ENCODE measurements at places on chromosomes 4 and X.

DNA sequence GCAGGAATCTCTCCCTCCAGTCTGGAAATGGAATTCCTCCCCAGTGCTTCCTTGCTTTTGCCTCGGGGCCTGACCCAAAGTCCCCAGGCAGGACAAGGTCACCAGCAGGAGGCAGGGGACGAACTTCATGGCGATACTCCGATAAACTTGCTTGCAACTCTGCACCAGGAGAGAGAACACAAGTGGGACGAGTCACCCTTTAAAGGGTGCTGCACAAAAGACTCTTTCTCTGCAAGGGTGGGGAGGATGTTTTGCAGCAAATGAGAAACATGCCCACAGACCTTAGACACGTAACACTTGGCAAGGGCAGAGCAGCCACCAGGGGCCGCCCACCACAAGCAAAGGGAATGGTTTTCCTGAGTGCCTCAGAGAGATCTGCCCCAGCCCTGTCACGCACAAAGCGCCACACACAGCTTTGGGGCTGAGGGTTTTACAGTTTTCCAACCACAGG lies at the start of gene FGFBP2:
Gene FGFBP2 (minus strand): TSS at position 175 of the 451 bp plus-strand sequence. CDS start 46 bp downstream, at position 129.
- no peak for DNase-seq

GRCh38 chr4:37793562-37793961 lies 32.9 kb upstream of the PGM2 start:
- no peak for DNase-seq

DNA sequence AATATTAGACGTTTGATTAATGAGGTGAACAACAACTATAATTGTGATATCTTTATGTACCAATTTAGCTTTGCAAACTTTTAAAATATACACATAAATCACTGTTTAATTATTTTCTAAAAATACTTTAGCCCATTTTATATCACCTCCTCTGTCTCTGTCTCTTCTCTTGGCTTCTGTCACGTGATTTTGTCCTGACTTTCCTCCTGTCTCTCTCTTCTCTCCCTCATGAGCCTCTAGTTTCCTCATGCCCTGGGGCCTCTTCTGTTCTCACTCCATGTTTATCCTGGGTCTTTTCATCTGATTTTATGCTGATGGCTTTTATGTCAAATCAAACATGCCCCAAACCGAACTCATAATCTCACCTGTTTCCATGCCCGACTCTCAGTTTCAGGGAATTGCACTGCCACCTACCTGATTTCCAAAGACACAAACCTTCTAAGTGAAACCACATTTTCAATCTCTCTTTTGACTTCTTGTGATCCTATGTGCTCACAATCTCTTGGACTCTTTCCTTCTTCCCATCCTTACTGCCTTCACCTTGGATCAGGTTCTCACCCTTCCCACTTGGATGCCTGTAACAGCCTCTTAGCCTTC lies 303.0 kb upstream of the GALNT7 start:
- no peak for DNase-seq

GRCh38 chr4:6560416-6561172 lies 14.4 kb upstream of the MAN2B2 start:
- DNase-seq, result no peak

DNA sequence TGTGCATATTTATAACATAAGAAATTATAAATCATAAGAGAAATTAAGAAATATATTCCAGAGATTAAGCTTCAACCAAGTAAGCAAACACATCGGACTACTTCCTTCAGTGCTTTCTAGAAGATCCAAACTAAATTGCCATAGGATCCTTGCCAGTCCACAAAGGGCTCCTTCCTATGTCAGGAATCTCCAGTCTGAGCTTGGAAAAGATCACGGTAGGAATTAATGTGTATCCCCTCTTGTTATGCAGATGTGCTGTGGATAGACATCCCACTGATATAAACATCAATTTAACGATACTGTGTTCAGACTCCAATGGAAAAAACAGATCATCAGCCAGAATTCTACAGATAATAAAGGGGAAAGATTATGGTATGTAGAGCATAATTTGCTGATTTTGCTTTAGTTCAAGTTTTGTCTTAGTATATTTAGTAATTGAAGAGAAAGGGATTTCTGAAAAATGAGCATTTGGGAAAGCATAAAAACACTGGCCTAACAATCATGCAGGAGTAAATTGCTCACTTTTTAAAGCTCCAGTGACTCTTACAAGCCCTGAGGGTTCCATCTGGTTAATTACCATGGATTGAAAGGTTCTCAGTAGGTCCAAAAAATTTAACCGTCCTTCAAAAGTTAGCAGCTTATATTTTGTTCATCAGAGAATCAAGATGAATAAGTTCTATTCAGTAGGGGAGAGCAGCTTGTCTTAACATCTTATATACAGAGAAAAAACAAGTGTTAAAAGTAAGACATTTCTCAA lies 65.9 kb downstream of the HHIP start:
- DNase-seq, result no peak

DNA sequence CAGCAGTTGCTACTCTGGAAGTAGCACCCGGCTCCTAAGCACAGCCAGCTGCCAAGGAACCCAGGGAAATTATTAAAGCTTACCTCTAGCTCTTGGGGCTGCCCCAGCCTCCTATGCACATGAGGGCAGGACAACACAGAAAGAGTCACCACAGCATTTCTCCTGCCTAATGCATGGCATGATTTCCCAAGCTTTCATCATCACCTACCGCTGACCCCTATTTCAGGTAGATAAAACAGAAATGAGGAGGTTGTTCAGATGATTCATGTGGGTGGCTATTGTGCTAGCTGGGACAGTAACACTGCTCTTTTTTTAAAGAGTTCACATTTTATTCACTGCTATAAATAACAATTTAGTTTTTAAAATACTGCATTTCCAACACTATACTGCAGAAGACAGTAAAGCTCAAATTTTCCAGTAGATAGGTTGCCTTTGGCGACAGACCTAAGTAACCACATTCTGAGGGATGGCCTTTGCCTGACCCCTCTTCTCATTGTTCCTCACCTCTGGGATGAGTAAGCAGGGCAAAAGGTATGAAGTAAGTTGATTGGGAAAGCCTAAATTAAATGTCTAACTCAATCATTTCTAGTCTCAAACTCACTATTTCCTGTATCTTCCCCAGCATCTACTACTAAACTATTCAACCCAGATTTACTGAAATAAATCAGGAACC lies 16.7 kb downstream of the CASK start:
- DNase-seq, result no peak
